ENCODE measurements at places on chromosomes 6 and 20.

GRCh38 chr20:39898467-39898852 lies 790.6 kb downstream of the MAFB start:
- no peak for DNase-seq

- no peak for DNase-seq
Observed at GRCh38 chr6:3956054-3956453, 106.9 kb downstream of the FAM50B start.

- DNase-seq: no peak
Observed at GRCh38 chr6:125679651-125680050, 69.8 kb upstream of the HEY2 start.

GRCh38 chr6:137218473-137218916 lies 690 bp downstream of the IFNGR1 start:
- DNase-seq: peak; percentile 31

GRCh38 chr6:157078326-157078725 lies 245.0 kb downstream of the TMEM242 start:
- DNase-seq: no peak

DNA sequence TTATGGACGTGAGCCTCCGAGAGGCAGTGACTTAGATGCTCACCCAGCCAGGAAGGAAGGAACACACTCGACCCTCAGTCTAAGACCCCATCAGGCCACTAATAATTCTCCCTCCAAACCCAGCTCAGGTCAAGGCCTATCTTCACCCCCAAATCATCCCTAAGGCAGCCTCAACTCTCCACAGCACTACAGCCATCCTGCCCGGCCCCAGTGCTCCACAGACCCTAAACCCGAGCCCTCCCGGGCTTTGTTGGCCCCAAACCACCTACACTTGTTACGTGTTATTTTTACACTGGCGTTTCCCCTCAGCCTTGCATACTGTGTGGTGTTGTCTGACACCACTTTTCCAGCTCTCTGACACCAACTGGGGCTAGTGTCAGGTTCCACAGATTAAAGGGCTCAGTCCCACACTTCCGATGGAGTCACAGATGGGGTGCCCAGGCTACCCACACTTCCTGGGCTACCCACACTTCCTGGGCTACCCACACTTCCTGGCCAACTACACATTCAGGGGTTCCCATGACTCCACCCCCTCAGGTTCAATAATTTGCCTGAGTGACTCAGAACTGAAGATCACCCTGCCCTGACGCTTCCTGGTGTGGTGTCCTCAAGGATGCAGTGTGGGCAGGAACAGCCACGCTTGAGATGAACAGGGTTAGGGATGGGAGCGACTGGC lies 25.3 kb downstream of the RBCK1 start:
- peak; percentile 43 for DNase-seq

- DNase-seq: no peak
Observed at GRCh38 chr6:3455569-3456394, 1.1 kb downstream of the SLC22A23 start.

DNA sequence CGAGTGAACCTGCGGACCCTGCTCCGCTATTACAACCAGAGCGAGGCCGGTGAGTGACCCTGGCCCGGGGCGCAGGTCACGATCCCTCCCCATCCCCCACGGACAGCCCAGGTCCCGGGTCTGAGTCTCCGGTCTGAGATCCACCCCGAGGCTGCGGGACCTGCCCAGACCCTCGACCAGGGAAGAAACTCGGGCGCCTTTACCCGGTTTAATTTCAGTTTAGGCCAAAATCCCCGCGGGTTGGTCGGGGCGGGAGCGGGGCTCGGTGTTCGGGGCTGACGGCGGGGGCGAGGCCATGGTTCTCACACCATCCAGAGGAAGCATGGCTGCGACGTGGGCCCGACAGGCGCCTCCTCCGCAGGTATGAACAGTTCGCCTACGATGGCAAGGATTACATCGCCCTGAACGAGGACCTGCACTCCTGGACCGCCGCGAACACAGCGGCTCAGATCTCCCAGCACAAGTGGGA lies 46.9 kb upstream of the TRIM26 start:
- no peak for DNase-seq

Measured in CD4-positive, alpha-beta T cell treated with Interleukin-6 at 100 ng/mL for 8 hours (primary cell).